ENCODE measurements at places on chromosomes 12 and 14.

DNA sequence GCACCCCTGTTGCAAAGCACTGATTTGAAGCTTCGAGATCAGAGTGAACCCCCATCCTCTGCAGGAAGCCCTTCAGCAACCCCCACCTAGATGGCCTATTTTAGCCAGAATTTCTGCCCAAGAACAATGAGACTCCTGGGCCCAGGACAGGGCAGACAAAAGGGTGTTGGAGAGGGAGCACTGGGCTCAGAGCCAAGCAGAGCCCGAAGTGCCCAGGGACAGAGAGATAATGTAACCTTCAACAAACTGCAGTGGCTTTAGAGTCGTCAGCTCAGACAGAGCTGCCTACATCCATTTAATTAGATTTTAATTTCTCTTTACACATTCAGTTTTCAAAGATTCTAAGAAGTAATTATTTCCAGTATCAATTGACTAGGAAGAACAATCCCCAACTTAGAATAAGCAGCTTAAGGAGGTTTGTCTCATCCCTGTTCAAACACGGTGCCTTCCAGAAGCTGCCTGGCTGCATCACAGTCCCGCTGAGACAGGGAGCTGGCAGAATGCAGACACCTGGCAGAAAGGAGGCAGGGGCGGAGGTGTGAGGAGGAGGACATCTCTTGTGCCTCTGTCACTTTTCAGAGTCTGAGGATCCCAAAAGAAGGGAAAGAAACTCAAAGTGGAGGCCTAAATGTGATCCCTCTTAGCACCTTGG is 504.9 kb upstream of the CCDC196 start:
- H3K36me3 ChIP-seq: no peaks in the 10 kb centered on the region
- H3K27ac ChIP-seq: no peak overlapping the region
- DNase-seq: no peak
- no peaks in the 10 kb centered on the region for H3K27me3 ChIP-seq

DNA sequence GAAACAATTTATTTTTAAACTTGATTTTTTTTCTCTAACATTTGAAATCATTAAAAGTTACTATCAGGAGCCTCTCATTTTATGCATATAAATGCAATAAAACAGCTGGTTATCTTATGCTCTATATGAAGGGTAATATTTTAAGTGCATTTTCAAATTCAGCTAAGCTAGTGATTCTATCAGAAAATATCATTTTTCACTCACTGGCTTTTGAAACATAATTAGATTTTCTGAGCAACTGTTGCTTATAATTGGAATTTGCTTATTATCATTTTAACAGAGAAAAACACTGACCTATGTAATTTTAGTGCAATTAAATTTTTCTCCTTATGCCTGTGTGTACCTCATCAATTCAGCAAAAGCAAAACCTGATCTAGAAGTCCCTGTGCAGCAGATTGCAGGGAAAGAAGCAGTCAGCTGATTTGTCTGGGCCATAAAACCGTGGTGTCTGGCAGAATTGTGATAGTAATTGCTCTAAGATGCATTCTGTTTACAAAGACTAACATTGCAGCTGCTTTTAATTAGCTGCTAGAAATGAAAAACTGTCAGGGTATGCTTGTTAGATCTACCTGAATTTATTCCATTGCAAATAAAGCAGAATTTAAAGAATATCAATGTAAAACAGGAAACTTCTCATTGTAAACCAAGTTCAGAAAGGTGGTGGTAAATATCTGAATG is 75.0 kb downstream of the BICD1 start:
- no peak overlapping the region for H3K4me3 ChIP-seq
- H3K36me3 ChIP-seq: no peaks in the 10 kb centered on the region
- no peaks in the 10 kb centered on the region for H3K27me3 ChIP-seq
- H3K4me1 ChIP-seq: peaks cover 4% of the 10 kb centered on the region

DNA sequence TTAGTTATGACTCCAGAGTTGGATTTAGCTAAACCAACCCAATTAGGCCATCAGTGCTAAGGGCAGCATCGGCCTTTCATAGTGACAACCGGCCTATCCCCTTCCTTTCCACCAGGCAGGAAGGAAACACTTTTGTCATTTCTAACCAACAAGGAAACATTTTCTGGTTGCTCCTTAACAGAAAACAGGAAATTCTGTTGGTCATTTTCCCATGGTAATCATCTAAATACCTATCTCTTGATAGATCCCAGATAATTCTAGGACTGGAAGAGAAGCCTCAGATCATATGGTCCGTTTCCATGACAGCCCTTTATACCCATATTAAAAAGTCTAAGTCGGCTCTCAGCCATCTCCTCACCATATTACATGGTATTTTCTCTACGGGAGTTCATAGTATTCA is 79.2 kb upstream of the USP44 start:
- H3K4me1 ChIP-seq: peaks cover 36% of the 10 kb centered on the region
- no peak overlapping the region for H3K4me3 ChIP-seq
- peak overlapping the region; percentile 13 for H3K27ac ChIP-seq

DNA sequence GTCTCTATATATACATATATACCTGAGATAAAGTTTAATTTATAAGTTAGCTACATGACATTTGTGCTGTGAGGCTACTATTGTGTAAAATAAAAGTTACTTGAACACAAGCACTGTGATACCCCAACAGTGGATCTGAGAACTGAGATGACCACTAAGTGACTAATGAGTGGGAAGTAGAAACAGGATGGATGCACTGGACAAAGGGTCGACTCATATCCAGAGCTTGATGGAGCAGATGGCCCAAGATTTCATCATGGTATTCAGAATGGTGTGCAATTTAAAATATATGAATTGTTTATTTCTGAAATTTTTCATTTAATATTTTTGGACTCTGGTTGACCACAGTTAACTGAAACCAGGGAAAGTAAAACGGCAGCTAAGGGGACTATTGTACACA is 908.6 kb upstream of the MDGA2 start:
- no peak overlapping the region for H3K27ac ChIP-seq
- no peaks in the 10 kb centered on the region for H3K36me3 ChIP-seq
- no peak overlapping the region for H3K4me3 ChIP-seq
- no peaks in the 10 kb centered on the region for H3K4me1 ChIP-seq
- no peak for DNase-seq
- H3K27me3 ChIP-seq: no peaks in the 10 kb centered on the region

GRCh38 chr12:71645268-71645667 is 18.4 kb downstream of the ZFC3H1 start:
- DNase-seq: no peak
- no peaks in the 10 kb centered on the region for H3K4me1 ChIP-seq
- no peak overlapping the region for H3K27ac ChIP-seq
- peaks cover 5% of the 10 kb centered on the region for H3K36me3 ChIP-seq
- H3K4me3 ChIP-seq: no peak overlapping the region

GRCh38 chr14:77025744-77026165 is 2.8 kb downstream of the IRF2BPL start:
- peaks cover 37% of the 10 kb centered on the region for H3K4me1 ChIP-seq
- peak overlapping the region; percentile 80 for H3K27ac ChIP-seq
- H3K4me3 ChIP-seq: peak overlapping the region; percentile 90
- DNase-seq: peak; percentile 35
